Stimulated activated CD8-positive, alpha-beta memory T cell treated with anti-CD3 and anti-CD28 coated beads, Interleukin-2, amount 100 ng/mL, for 1 hour (primary cell): ENCODE measurements at places on chromosomes 2 and 18.
A peak's percentile ranks its signal among the peaks of the same experiment; 100 is the strongest.

DNA sequence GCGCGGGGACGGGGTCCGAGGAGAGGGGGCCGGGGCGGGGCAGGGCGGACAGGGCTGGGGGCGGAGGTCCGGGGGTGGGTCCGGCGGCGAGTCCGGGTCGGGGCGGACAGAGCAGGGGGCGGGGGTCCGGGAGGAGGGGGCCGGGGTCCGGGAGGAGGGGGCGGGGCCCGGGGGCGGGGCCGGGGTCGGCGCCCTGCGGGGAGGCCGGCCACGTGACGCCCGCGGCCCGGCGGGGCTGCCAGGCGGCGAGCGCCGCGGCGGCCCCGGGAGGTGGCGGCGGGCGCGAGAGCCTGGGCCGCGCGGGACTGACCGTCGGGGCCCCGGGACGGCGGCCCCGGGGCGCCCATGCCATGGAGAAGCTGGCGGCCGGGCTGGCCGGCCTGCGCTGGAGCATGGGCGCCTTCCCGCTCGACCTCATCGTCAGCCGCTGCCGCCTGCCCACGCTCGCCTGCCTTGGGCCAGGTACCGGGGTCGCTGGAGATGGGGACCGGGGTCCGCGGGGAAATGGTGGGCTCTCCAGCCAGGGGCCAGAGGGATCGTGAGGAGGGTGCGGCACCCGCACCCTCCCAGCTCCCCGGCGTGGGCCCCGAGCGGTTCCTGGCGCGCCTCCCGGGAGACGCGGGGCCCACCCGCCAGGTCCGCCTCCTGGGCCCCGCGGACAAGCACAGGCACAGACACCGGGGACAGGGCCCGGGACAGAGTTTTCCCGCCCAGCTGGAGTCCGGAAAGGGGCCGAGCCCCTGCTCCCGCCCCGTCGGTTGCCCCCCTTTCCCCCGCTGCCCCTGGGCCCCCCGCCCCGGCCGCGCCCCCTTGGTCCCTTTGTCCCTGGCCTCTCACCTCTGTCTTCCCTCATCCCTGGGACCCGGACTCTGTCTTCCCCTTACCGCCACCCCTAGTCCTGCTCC is at the start of gene GAREM2:
GAREM2 (plus strand) TSS at position 218 of the 905 bp plus-strand sequence; CDS start at position 351, 133 bp downstream.
- no peak for DNase-seq

DNA sequence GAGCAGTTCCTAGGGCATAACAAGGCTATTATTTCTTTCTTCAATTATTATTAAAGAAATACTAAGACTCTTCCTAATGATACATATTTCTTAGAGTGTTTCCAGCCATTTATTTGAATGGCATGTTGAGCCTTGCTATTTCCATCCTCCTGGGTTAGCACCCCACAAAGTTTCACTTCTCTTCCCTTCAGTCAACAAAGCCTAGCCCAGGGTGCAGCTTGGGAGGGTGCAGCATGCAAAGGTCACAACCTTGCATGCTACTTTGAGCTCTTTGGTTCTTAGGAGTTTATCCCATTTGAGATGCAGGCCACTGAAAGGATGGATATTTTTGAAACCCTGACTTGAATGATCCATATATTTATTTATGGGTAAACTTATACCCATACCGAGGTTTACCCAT is 454.4 kb upstream of the MEIS1 start:
- no peak for DNase-seq

DNA sequence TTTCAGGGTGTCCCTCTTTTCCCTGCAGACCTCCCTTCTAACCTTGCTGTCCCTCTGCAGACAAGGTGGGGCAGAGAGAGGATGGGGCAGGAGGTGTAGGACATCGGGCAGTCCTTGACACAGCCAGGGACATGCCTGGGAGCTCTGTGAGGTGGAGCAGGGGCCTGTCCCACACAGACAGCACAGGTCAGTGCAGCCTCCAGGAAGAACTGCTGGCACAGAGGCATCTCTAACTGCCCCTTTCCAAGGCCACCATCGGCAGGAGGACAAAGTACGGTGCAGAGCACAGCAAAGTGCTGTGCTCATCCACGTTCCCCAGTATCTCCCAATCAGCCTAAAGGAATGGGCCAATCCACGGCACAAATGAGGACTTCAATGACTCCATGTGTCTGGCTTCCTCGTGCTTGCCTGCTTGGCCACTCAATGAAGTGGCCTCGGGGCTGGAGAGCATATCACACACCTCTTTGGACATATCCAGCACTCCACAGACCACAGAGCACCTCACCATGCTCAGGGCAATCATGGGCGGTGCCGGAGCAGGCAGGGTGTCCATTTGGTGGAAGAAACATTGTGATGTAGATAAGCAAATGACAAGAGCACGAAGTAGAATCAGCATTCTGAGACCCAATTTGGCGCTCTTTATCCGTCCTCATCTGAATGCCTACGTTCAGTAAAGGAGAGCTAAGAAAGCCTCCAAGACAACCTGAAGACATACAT is 11.9 kb downstream of the CHST10 start:
- no peak for DNase-seq

- no peak for DNase-seq
These were observed 53.4 kb downstream of the TPGS2 start for GRCh38 chr18:36775396-36775795.

- DNase-seq = no peak
These were observed 131.0 kb downstream of the SETBP1 start for GRCh38 chr18:44811572-44812125.

- DNase-seq = no peak
These were observed 27.1 kb upstream of the FMNL2 start for GRCh38 chr2:152307863-152308262.

DNA sequence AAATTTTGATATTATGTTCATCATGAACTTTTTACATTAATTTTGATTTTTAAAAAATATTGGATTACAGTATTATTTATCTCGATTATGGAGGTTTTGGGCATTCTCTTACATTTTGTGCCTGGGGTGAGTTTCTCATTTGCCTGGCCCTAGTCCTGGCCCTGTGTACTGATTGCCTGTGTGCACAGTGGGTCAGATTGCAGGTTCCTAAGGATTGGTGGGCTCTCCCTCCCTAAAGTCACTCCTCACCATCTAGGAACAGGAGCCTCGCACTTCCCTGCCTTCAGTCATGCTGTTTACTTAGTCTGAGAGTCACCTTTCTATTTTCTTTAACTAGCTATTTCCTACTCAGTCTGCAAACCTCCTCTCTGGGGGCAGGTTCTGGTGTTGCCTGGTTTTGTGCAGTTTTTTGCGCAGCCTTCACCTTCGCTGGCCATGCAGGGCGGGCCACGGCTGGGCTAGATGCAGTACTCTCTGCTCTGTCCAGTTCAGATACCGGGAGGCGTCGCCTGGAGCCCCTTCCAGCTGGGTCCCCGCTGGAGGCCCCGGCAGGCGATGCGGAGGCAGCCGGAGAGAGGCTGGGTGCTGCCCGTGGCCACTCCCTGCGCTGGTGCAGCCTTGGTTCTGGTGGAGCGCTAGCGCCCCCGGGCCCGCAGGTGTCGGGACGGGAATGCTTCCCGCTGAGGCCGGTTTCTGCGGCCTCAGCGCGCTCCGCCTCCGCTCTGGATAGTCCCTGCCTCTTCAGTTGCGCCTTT is 23.3 kb upstream of the MC5R start:
- DNase-seq = peak; percentile 13

GRCh38 chr2:158650646-158651357 is 144.3 kb upstream of the DAPL1 start:
- no peak for DNase-seq

GRCh38 chr2:67032076-67032475 is 365.1 kb upstream of the ETAA1 start:
- DNase-seq = no peak

DNA sequence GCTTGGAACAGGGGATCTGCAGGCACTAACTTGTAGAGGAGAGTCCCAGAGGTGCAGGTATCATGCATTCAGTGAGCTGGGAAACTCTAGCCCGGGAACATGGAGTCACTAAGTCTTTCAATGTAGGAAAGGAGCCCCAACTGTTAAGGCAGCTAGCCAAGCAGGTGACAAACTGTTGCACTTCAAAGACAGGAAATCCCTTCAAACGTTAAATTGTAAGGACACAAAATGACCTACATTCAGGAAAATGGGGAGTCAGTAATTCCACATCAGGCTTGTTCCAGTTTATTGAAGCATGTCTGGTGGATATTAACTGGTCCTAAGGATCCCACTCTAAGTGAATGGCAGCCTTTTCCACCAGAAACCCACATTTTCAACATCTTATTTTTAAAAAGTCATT is 364.5 kb downstream of the MTX2 start:
- no peak for DNase-seq
